ENCODE measurements at places on chromosomes 16 and 17. TPM values are rescaled to one million over a fixed set of nuclear protein-coding genes. Genes with fewer than 3 reads are reported as not detected.
A peak's percentile ranks its signal among the peaks of the same experiment; 100 is the strongest.

DNA sequence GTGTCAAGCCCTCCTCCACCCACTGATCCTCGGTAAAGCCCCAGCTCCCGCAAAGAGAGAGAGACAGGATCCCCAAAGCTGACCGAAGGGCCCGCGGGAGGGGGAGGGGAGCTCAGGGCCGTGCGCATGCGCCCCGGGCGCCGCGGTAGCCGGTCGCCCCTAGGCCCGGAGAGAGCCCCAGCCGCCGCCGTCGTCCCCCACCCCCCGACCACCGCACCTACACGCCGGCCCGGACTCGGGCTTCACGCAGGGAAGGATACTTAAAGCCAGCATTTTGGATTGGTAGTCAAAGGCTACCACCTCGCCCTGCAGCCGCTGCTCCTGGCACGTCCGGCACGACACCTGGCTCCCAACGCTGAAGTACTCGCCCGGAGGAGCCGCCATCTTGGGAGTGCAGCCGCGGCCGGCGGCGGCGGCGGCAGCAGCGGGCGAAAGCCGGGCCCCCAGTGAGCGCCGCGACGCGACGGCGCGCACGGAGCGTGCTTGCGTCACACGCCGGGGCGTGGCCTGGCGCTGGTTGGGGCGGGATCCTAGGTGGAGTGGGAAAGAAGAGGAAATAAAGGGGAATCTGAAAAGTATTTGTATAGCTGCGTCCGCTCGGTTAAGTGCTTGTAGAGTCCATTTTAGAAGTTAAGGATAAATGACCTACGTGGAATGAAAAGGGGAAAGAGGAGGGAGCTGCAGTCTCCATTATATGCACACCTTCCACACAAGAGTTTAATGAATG, at the start of gene LSM12:
Gene LSM12, minus strand, starts transcription at position 468 of the 727 bp plus-strand sequence. Its CDS starts 84 bp downstream, at position 384.
- peak within 1 kb of the TSS; percentile 72 for H3K4me3 ChIP-seq
- no peaks in the 10 kb centered on the region for H3K27me3 ChIP-seq
- peaks cover 3% of the 10 kb centered on the region for H3K36me3 ChIP-seq
- DNase-seq: peak; percentile 90

GRCh38 chr17:71337938-71338337, 782.9 kb upstream of the SOX9 start:
- DNase-seq: no peak
- no peak overlapping the region for H3K4me3 ChIP-seq
- no peaks in the 10 kb centered on the region for H3K27me3 ChIP-seq
- H3K27ac ChIP-seq: no peak overlapping the region

- H3K4me3 ChIP-seq: no peak overlapping the region
- DNase-seq: no peak
- H3K27me3 ChIP-seq: no peaks in the 10 kb centered on the region
- H3K27ac ChIP-seq: no peak overlapping the region
- no peaks in the 10 kb centered on the region for H3K36me3 ChIP-seq
These were observed 65.9 kb downstream of the SPACA3 start for GRCh38 chr17:33057564-33057963.

DNA sequence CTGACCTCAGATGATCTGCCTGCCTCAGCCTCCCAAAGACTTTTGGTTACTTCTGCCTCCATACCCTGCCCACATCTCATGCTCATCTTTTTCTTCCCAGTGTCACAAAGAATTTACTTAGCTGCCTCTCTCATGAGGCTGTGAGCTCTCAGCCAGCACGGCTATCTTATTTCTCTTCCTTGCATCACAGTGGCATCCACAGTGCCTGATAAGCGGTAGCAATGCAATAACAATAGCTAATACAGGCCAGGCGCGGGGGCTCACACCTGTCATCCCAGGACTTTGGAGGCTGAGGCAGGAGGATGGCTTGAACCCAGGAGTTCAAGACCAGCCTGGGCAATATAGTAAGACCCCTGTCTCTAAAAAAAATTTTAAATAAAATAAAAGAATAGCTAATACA, 15.5 kb upstream of the MARVELD3 start:
- no peaks in the 10 kb centered on the region for H3K4me1 ChIP-seq
- no peaks in the 10 kb centered on the region for H3K27me3 ChIP-seq
- no peak for DNase-seq
- H3K27ac ChIP-seq: no peak overlapping the region

DNA sequence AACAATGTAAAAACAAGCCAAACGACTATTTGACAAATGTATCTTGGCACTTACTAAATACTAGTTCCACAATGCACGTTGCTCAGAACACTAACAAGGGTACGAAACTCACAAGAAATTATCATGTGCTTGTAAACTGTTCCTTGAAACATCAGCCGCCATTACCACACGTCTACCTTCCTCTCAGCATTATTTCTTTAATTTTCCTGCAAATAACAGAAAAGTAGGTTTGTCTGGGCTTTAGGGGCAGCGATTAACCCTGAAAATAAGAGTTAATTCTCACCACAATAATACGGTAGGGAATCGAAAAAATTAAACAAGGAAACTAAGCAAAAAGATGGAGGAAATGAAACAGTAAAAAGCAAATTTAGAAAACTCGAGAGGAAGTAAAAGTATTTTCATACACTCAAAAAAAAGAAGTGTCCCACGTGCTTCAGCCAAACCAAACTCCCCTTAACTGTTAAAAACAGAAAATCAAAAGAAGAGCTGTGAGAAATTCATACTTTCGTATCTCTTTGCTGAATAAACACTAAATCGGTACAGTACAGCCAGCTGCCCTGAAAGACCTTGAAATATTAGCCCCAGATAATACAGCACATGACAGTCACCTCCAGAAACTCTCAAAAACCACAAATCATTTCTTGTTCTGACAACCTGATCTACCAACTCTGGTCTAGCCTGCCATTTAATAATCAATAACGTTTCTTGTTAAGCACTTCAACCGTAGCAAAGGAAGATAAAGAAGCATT, 1.2 kb downstream of the ARHGAP17 start:
- H3K36me3 ChIP-seq: peaks cover 7% of the 10 kb centered on the region
- no peaks in the 10 kb centered on the region for H3K27me3 ChIP-seq
- no peak for DNase-seq
- peaks cover 24% of the 10 kb centered on the region for H3K4me1 ChIP-seq

GRCh38 chr16:55917373-55918160, 42.4 kb upstream of the CES5A start:
- no peak for DNase-seq
- no peaks in the 10 kb centered on the region for H3K36me3 ChIP-seq
- H3K27ac ChIP-seq: no peak overlapping the region
- no peaks in the 10 kb centered on the region for H3K27me3 ChIP-seq
- no peaks in the 10 kb centered on the region for H3K4me1 ChIP-seq
- no peak overlapping the region for H3K4me3 ChIP-seq

GRCh38 chr17:30926516-30926915, 4.8 kb downstream of the ADAP2 start:
- H3K4me3 ChIP-seq: no peak overlapping the region
- H3K27me3 ChIP-seq: no peaks in the 10 kb centered on the region
- H3K27ac ChIP-seq: no peak overlapping the region
- H3K4me1 ChIP-seq: no peaks in the 10 kb centered on the region

GRCh38 chr17:75822119-75822799, 21.9 kb downstream of the UNC13D start:
- peaks cover 10% of the 10 kb centered on the region for H3K4me1 ChIP-seq
- H3K4me3 ChIP-seq: no peak overlapping the region
- peak overlapping the region; percentile 67 for H3K27ac ChIP-seq
- no peaks in the 10 kb centered on the region for H3K27me3 ChIP-seq

DNA sequence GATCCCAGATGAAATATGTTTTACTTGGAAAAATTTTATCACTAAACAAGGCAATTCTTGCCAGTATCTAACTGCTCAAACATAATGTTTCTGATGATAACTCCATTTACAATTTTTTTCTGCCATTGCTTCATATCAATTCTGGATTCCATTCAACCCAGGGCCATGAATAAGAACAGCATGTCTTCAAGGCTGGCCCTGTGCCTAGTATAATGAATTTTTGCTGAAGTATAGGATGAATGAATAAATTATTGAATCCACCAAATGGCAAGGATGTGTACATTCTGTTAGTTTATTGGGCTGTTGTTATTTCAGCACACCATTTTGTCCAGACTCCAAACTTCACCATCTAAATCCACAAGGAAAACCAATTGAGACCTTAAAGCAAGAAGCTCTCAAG, 414.7 kb downstream of the HS3ST3B1 start:
- H3K4me3 ChIP-seq: no peak overlapping the region
- no peak for DNase-seq
- H3K4me1 ChIP-seq: no peaks in the 10 kb centered on the region
- no peaks in the 10 kb centered on the region for H3K36me3 ChIP-seq
- H3K27ac ChIP-seq: no peak overlapping the region

- H3K27ac ChIP-seq: no peak overlapping the region
- no peak overlapping the region for H3K4me3 ChIP-seq
- no peaks in the 10 kb centered on the region for H3K27me3 ChIP-seq
- no peak for DNase-seq
- no peaks in the 10 kb centered on the region for H3K36me3 ChIP-seq
These were observed 352.7 kb downstream of the XYLT1 start for GRCh38 chr16:17117906-17118577.

DNA sequence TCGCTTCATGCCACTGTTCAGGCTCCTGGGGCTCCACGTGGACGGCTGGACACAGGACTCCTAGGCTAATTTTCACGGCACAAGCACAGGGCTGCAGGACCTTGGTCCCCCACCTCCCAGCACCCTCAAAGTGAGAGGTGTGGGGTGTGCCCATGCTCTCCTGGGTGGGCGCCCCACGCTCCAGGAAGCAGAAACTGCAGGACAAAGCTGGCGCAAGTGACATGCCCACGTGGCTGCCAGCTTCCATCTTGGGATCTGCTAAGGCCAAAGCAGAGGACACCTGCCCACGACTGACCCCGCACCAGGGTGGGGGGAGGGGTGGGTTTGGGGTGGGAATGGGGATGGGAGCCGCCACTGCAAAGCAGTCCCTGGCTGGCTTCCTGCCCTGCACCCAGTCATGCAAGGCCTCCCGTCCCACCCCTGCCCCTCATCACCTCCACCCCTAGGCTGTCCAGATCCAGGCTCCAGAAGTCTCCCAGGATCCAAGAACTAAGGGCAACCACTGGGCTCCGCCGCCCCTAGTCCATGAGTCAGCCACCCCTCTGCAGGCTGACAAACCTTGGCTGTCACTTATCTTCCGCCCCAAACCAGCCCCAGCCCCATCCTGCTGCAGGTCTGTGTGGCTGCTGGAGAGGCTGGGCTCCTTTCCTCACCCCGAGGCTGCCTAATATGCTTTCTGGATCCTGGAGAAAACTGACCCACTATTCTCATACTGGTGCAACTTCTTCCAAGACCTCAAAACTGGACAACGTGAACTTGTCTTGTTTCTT, 11.1 kb downstream of the USP6 start:
- H3K4me3 ChIP-seq: no peak overlapping the region
- no peaks in the 10 kb centered on the region for H3K36me3 ChIP-seq
- no peaks in the 10 kb centered on the region for H3K4me1 ChIP-seq
- no peak for DNase-seq

DNA sequence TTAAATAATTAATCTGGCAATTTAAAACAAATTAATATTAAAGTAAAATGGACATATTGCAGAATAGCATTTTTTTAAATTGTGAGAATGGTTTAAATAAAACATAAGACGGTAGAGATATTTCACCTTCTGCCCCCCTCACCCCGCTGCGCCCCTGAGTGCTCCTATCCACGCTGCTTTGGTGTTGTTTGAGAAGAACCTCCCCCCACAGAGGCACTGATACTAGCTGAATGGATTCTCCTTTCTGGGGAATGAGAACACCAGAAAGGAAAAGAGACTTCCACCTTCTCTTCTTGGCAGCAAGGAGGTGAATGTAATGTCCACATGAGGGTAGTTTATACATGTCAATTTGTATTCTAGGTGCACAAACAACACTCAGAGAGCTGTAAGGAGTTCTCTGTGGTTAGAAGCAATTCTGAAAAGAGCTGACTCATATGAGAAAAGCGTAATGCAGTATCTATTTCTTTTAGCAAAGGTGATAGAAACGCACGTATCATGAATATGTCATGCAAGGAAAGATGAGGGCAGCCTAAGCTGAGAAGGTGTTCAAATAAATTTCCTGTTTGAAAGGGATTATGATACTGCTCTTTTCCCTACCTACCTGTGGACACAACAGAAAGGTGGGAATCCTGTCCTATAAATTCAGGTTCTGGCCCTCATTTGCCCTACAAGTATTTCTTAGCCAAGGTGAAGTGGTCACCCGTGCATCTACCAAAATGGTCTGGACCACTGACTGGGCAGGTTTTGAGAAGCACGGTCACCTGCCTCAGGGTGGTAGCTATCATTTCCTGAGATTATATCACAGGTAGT, 126.9 kb downstream of the PARN start:
- no peaks in the 10 kb centered on the region for H3K27me3 ChIP-seq
- no peak overlapping the region for H3K4me3 ChIP-seq
- H3K4me1 ChIP-seq: no peaks in the 10 kb centered on the region

GRCh38 chr16:26195225-26195624, 503.5 kb downstream of the HS3ST4 start:
- no peaks in the 10 kb centered on the region for H3K4me1 ChIP-seq
- DNase-seq: no peak
- H3K36me3 ChIP-seq: no peaks in the 10 kb centered on the region
- no peaks in the 10 kb centered on the region for H3K27me3 ChIP-seq
- no peak overlapping the region for H3K4me3 ChIP-seq

DNA sequence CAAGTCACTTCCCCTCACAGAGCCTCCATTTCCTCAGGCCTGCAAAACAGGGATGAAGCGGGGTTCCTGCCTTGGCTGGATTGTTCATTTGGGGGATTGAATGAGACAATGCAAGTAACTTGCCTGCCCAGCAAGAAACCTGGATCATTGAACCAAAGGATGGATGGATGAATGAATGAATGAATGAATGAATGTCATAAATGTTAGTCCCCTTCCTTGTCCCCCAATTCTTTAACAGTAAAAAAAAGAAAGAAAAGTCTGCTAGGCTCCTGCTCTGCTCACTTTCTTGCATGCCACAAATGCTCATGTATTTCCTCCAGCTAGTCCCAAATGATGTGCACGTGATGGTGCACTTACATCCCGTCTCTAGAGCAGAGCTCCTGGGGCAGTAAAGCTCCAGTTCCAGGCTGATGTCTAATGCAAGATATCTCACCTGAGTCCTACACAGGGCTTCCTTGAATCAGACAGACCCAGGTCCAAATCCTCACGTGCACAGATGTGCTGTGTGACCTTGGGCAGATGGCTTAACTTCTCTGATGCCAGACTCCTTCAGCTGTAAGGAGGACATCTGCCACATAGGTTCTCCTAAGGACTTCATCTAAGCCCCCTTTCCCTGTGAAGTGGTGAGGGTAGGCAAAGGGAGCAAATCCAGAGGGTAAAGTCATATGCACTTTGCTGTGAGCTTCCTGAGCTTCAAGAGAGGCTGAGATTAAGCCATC, 45.5 kb downstream of the C16orf82 start:
- no peaks in the 10 kb centered on the region for H3K36me3 ChIP-seq
- H3K27me3 ChIP-seq: no peaks in the 10 kb centered on the region
- DNase-seq: no peak
- peaks cover 9% of the 10 kb centered on the region for H3K4me1 ChIP-seq
- H3K27ac ChIP-seq: no peak overlapping the region

- no peaks in the 10 kb centered on the region for H3K4me1 ChIP-seq
- no peak for DNase-seq
- no peaks in the 10 kb centered on the region for H3K36me3 ChIP-seq
- H3K27me3 ChIP-seq: no peaks in the 10 kb centered on the region
These were observed 36.8 kb upstream of the DLX4 start for GRCh38 chr17:49932138-49932723.

Gene MT3
- 1.5 TPM for total RNA-seq

Gene ZNF469
- 1.1 TPM for total RNA-seq

Gene EPX
- total RNA-seq: not detected

Gene ZSCAN10
- 0.22 TPM for total RNA-seq

Gene CES4A
- total RNA-seq: 20.8 TPM

Measured in naive thymus-derived CD4-positive, alpha-beta T cell (primary cell).